ENCODE measurements at places on chromosomes 13 and 19. TPM values are rescaled to one million over a fixed set of nuclear protein-coding genes. Genes with fewer than 3 reads are reported as not detected.

Gene SLC10A2
- not detected for total RNA-seq

Gene LSR
- 9.3 TPM for total RNA-seq

Gene WTIP
- 50.1 TPM for total RNA-seq

Gene WASF3
- 33.3 TPM for total RNA-seq

Gene CBARP
- total RNA-seq = 2.9 TPM

Gene RFPL4A
- not detected for total RNA-seq

Gene ZNF837
- total RNA-seq = 2.0 TPM

Gene CACNG8
- total RNA-seq = 0.22 TPM

Gene GPC5
- total RNA-seq = 2.5 TPM

Gene ZNF561
- total RNA-seq = 33.8 TPM

Gene MYADM
- total RNA-seq = 120 TPM

Gene PDCD5
- total RNA-seq = 64.3 TPM

Gene VAV1
- 12.7 TPM for total RNA-seq

Gene ELSPBP1
- not detected for total RNA-seq

Gene ZIC5
- not detected for total RNA-seq

Gene IZUMO2
- total RNA-seq = not detected

Gene SLAIN1
- 10.1 TPM for total RNA-seq

Data from sciatic nerve (tissue), 2 donors.